ENCODE measurements at places on chromosomes 1 and 21. TPM values are rescaled to one million over a fixed set of nuclear protein-coding genes. Genes with fewer than 3 reads are reported as not detected.

KCNK1 gene
- total RNA-seq = 8.1 TPM

GRCh38 chr1:85762804-85763203 is 54.6 kb upstream of the ZNHIT6 start:
- DNase-seq = no peak
- no peak overlapping the region for H3K4me3 ChIP-seq
- no peak overlapping the region for H3K27ac ChIP-seq
- no peaks in the 10 kb centered on the region for H3K27me3 ChIP-seq
- H3K4me1 ChIP-seq = no peaks in the 10 kb centered on the region

- H3K36me3 ChIP-seq = no peaks in the 10 kb centered on the region
- no peaks in the 10 kb centered on the region for H3K4me1 ChIP-seq
- no peak for DNase-seq
- H3K27me3 ChIP-seq = peaks cover 30% of the 10 kb centered on the region
- no peak within 1 kb of the TSS for H3K27ac ChIP-seq
- no peak within 1 kb of the TSS for H3K4me3 ChIP-seq
Measured at GRCh38 chr1:99645699-99646531, at the start of gene PALMD. TSS of gene PALMD (plus strand) at chr1:99646113. CDS start at chr1:99646318, 205 bp downstream.

- no peaks in the 10 kb centered on the region for H3K4me1 ChIP-seq
- DNase-seq = no peak
- no peak overlapping the region for H3K4me3 ChIP-seq
- H3K36me3 ChIP-seq = no peaks in the 10 kb centered on the region
Measured at GRCh38 chr1:73593364-73593763, 604.6 kb downstream of the LRRIQ3 start.

DNA sequence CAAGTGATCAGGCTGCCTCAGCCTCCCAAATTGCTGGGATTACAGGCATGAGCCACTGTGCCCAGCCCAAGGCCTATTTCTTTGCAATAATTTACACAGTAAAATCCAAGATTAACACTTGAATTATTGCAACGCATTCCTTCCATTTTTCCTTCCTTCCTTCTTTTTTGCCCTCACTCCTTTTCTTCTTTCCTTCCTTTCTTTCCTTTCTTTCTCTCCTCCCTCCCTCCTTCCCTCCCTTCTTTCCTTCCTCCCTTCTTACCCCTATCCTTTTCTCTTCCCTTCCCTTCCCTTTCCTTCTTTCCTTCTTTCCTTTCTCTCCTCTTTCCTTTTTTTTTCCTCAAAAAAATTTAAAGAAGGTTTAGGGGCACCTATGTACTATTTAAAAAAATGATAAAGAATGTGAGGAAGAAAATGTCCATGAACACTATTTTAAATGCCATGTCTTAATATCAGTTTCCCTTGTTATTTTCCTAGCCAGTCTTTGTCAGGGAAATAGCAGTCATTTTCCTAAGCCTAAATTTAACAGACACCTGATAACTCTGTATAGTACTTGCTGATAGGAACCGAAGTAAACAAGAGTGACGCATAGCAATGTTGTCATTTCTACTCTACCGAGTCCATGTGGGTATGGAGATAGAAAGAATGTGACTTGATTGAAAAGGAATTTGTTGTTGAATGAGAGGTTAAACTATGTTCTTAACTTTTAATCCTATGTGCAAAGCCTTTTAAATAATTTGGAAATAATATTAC is 79.8 kb upstream of the HMCN1 start:
- no peaks in the 10 kb centered on the region for H3K36me3 ChIP-seq
- H3K27me3 ChIP-seq = no peaks in the 10 kb centered on the region
- no peak overlapping the region for H3K4me3 ChIP-seq
- no peak overlapping the region for H3K27ac ChIP-seq
- DNase-seq = no peak

- no peak overlapping the region for H3K4me3 ChIP-seq
- no peak for DNase-seq
- no peak overlapping the region for H3K27ac ChIP-seq
- H3K27me3 ChIP-seq = peaks cover 11% of the 10 kb centered on the region
- no peaks in the 10 kb centered on the region for H3K36me3 ChIP-seq
Measured at GRCh38 chr1:112110031-112110430, 120.6 kb upstream of the KCND3 start.

DNA sequence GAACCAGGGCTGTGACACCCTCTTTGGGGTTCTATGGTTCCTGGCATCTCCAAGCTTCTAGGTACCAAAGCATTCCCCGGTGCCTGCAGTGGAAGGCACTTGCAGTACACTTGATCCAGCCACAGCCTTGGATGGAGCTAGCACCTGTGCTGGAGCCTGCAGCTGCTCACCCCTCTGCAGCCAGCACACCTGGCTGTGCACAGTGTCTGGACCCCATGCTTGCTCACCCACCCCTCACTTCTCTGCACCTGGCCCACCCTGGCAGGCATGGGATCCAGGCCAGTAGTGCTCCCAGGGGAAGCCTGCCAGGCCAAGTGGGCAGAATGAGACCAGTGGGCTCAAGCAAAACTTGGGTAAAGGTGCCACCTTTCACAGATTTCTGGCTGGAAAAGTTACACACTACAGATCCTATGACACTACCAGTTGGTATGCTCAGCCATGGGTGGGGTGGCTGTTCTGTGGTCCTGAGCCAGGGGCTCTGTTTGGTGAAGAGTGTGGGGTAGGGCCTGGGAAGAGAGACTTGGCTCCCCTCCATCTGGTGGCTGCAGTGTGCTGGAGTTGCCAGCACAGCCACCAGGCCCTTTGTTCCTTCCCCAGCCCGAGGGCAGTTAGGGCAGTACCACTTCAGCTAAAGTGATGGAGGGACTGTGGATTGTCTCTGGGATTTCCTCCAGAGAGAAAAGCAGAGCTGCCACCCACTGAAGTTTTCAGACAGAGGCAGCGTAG is 157.8 kb upstream of the LRRC7 start:
- no peaks in the 10 kb centered on the region for H3K4me1 ChIP-seq
- H3K27me3 ChIP-seq = no peaks in the 10 kb centered on the region
- no peak for DNase-seq
- no peaks in the 10 kb centered on the region for H3K36me3 ChIP-seq

DNA sequence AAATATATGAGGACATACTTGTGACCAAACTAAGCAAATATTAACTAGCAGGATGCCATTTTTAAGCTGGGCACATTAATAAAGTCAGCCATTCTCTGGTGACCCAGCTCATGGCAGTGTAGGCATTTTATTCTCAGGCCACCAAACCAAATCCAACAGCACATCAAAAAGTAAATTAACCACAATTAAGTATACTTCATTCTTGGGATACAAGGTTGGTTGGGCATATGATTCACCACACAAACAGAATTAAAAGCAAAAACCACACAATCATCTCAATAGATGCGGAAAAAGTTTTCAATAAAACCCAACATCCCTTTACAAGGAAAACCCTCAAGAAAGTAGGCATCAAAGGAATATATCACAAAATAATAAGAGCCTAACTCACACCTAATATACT is 101.3 kb downstream of the FAF1 start:
- H3K4me3 ChIP-seq = no peak overlapping the region
- H3K36me3 ChIP-seq = peaks cover 28% of the 10 kb centered on the region
- no peak for DNase-seq
- H3K4me1 ChIP-seq = no peaks in the 10 kb centered on the region
- H3K27me3 ChIP-seq = no peaks in the 10 kb centered on the region
- H3K27ac ChIP-seq = no peak overlapping the region

- peaks cover 26% of the 10 kb centered on the region for H3K4me1 ChIP-seq
- H3K27ac ChIP-seq = peak overlapping the region; percentile 82
- H3K27me3 ChIP-seq = no peaks in the 10 kb centered on the region
- no peaks in the 10 kb centered on the region for H3K36me3 ChIP-seq
- peak overlapping the region; percentile 41 for H3K4me3 ChIP-seq
- peak; percentile 60 for DNase-seq
Measured at GRCh38 chr21:45482899-45483821, 59.1 kb downstream of the SLC19A1 start.

- H3K36me3 ChIP-seq = no peaks in the 10 kb centered on the region
- H3K27me3 ChIP-seq = peaks cover 51% of the 10 kb centered on the region
- no peak for DNase-seq
- H3K4me1 ChIP-seq = peaks cover 23% of the 10 kb centered on the region
- H3K4me3 ChIP-seq = peak overlapping the region; percentile 10
Measured at GRCh38 chr1:218347336-218347722, 2.2 kb downstream of the TGFB2 start.

DNA sequence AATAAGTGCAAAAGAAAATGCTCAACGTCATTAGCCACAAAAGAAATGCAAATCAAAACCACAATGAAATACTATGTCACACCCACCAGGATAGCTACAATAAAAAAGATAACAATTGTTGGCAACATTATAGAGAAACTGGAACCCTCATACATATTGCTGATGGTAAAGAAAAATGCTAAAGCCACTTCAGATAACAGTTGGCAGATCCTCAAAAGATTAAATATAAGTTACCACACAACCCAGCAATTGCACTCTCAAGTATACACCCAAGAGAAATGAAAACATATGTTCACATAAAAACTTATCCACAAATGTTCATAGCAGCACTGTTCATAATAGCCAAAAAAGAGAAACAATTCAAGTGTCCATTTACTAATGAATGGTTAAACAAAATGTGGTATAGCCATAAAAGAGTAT is 20.7 kb downstream of the TRIM33 start:
- DNase-seq = no peak
- no peak overlapping the region for H3K27ac ChIP-seq
- H3K27me3 ChIP-seq = no peaks in the 10 kb centered on the region
- H3K4me3 ChIP-seq = no peak overlapping the region

GRCh38 chr1:163443863-163444262 is 122.1 kb downstream of the NUF2 start:
- no peaks in the 10 kb centered on the region for H3K4me1 ChIP-seq
- H3K36me3 ChIP-seq = no peaks in the 10 kb centered on the region
- DNase-seq = no peak
- H3K4me3 ChIP-seq = no peak overlapping the region
- H3K27me3 ChIP-seq = no peaks in the 10 kb centered on the region

GRCh38 chr1:52423771-52424170 is 19.4 kb downstream of the PRPF38A start:
- peak; percentile 84 for DNase-seq
- H3K4me1 ChIP-seq = peaks cover 44% of the 10 kb centered on the region
- H3K27me3 ChIP-seq = no peaks in the 10 kb centered on the region
- H3K27ac ChIP-seq = peak overlapping the region; percentile 97
- H3K4me3 ChIP-seq = peak overlapping the region; percentile 59
- H3K36me3 ChIP-seq = peaks cover 54% of the 10 kb centered on the region

DNA sequence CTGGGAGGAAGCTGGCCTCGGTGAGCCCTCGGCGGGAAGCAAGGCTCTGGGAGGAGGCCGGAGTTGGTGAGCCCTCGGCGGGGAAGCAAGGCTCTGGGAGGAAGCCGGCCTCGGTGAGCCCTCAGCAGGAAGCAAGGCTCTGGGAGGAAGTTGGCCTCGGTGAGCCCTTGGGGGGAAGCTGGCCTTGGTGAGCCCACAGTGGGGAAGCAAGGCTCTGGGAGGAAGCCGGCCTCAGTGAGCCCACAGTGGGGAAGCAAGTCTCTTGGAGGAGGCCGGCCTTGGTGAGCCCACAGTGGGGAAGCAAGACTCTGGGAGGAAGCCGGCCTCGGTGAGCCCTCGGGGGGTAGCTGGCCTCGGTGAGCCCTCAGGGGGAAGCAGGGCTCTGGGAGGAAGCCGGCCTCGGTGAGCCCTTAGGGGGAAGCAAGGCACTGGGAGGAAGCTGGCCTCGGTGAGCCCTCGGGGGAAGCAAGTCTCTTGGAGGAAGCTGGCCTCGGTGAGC is 36.0 kb downstream of the KRTAP10-1 start:
- no peak overlapping the region for H3K4me3 ChIP-seq
- no peak overlapping the region for H3K27ac ChIP-seq

DNA sequence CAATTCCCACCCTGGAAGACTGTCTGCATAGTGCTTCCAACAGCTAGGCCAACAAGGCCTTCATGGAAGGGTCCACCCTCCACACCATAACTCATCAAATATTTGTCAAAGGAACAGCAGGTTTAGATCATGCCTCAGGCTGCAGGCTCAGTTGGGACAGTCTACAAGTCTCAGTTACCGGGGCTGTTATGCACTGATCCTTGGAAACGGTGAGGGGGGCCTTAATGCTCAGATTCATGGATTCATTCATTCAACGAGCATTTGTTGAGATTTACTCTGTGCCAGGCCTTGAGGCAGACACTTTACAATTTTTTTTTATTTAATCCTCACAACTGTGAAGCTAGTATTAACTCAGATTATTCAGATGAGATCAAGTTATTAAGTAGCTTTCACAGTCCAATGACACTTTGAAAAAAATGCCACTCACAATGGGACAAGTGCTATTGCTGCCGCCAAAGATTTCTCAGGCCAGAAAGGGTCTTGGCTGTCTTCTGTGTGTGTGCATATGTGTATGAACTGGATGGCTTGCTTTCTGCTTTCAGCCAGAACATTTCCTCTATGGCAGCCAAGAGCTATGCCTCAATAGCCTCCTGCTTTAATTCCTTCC is 8.9 kb upstream of the C1orf216 start:
- H3K27me3 ChIP-seq = no peaks in the 10 kb centered on the region
- H3K36me3 ChIP-seq = peaks cover 20% of the 10 kb centered on the region
- DNase-seq = no peak
- no peak overlapping the region for H3K27ac ChIP-seq
- H3K4me1 ChIP-seq = no peaks in the 10 kb centered on the region

- no peak overlapping the region for H3K4me3 ChIP-seq
- no peak overlapping the region for H3K27ac ChIP-seq
- DNase-seq = no peak
- peaks cover 12% of the 10 kb centered on the region for H3K27me3 ChIP-seq
- H3K4me1 ChIP-seq = peaks cover 10% of the 10 kb centered on the region
Measured at GRCh38 chr1:31507676-31508530, 68.4 kb upstream of the TINAGL1 start.

DNA sequence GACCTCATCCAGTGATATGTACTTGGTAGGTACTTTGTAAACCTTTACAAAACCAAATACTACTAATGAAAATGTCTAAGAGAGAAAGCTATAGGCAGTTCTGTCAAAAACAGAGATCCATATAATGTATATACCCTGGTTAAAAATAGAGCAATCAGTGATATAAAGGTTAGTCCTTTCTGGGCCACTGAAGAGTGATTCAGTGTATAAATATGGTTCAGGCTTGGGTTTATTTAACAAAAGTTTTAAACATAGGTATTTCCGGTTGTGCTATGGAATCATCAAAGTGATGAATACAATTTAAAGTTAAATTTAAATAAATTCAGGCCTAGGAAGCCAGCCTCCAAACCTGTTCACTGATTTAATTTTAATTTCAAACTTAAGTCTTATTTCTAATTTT is 108.4 kb upstream of the DMRTA2 start:
- no peak for DNase-seq
- no peak overlapping the region for H3K4me3 ChIP-seq

GRCh38 chr1:6950001-6950765 is 164.9 kb downstream of the CAMTA1 start:
- DNase-seq = no peak
- no peaks in the 10 kb centered on the region for H3K36me3 ChIP-seq
- no peaks in the 10 kb centered on the region for H3K27me3 ChIP-seq
- H3K4me1 ChIP-seq = no peaks in the 10 kb centered on the region
- no peak overlapping the region for H3K4me3 ChIP-seq

DNA sequence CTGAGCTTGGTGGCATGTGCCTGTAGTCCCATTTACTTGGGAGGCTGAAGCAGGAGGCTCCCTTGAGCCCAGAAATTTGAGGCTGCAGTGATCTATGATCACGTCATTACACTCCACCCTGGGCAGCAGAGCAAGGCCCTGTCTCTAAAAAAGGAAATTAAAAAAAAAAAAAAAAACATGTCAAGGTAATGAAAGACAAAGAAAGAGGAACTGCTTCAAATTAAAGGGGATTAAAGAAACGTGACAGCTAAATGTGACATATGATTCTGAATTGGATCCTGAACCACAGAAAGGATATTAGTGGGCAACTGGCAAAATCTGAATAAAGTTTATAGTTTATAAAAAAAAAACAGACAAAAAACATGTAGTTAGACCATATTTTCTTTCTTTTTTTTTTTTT is 3.8 kb upstream of the C2CD4D start:
- no peak overlapping the region for H3K27ac ChIP-seq
- no peaks in the 10 kb centered on the region for H3K27me3 ChIP-seq
- H3K4me1 ChIP-seq = peaks cover 56% of the 10 kb centered on the region
- H3K36me3 ChIP-seq = peaks cover 40% of the 10 kb centered on the region
